ENCODE measurements at places on chromosomes 4 and X. TPM values are rescaled to one million over a fixed set of nuclear protein-coding genes. Genes with fewer than 3 reads are reported as not detected.

The NXF2 gene
- not detected for total RNA-seq

The MTMR8 gene
- total RNA-seq, result 1.2 TPM

The ANKRD50 gene
- total RNA-seq, result 49.2 TPM

The RIPPLY1 gene
- not detected for total RNA-seq

The FAM9C gene
- total RNA-seq, result not detected

The TKTL1 gene
- not detected for total RNA-seq

Data from hair follicle dermal papilla cell (primary cell).